Gastrocnemius medialis (tissue), 4 donors: ENCODE measurements at places on chromosomes 3 and 15. TPM values are rescaled to one million over a fixed set of nuclear protein-coding genes. Genes with fewer than 3 reads are reported as not detected.

DNA sequence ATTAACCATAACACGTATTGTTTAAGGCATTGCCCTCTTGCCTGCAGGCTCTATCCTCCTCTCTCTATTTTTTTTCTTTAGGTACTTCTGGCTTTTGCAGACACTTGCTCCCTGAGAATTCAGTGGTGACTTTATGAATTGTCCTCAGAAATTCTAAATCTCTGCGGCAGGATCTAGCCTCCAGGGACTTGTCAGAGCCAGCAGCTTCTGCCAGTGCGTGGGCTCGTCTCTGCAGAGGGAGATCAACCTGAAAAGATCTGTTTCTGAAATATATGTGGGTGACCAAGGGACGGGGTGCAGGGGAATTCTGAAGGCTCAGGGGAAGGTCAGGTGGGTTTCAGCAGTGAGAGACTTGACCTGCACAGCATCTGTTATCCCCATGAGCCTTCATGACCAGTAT lies 326.1 kb upstream of the LRRFIP2 start:
- DNase-seq, result no peak

GRCh38 chr3:47428662-47429061 lies 47.1 kb downstream of the SCAP start:
- no peak for DNase-seq

GRCh38 chr3:133805384-133805701 lies 272 bp upstream of the SRPRB start:
- no peak for DNase-seq

XCR1 gene
- total RNA-seq, result not detected

GRCh38 chr3:185722881-185723280 lies 102.0 kb downstream of the IGF2BP2 start:
- DNase-seq, result no peak

- no peak for DNase-seq
Measured at GRCh38 chr3:18808429-18808828, 339.9 kb upstream of the KCNH8 start.

GRCh38 chr3:27721717-27722564 lies at the start of gene EOMES:
EOMES (minus strand) TSS chr3:27722323; CDS start chr3:27722294, 29 bp downstream.
- DNase-seq, result no peak

CCR9 gene
- total RNA-seq, result not detected

- no peak for DNase-seq
Measured at GRCh38 chr3:120567370-120568201, 28.6 kb upstream of the NDUFB4 start.

- DNase-seq, result no peak
Measured at GRCh38 chr3:184082465-184082864, 14.4 kb upstream of the HTR3E start.

DNA sequence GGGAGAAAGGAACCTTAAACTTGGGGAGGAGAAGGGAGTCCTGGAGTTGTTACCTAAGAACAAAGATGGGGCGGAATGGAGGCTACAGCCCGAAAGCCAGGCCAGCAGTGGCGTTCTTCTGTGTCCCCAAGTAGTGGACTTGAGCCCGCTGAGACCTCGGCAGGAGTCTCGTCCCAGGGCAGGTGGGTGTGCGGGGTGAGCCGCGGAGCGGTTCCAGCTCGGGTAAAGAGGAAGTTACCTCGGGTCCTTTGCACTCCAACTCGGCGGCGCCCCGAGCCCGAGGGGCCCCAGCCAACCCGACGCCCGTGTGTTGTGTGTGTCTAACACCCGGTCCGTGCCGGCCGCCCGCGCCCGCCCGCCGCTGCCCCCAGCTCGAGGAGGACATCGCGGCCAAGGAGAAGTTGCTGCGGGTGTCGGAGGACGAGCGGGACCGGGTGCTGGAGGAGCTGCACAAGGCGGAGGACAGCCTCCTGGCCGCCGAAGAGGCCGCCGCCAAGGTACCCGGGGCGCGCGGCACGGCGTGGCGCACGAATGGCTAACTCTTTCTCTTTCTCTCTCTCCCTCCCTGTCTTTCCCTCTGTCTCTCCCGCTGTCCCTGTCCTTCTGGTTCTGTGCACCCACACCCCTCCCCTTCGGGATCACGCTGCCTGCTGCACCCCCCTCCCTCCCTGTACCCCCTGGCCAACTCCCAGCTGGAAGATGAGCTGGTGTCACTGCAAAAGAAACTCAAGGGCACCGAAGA lies 959 bp downstream of the TPM1 start:
- DNase-seq, result no peak

SEMA3B gene
- total RNA-seq, result 3.1 TPM
